ELR (cell line): ENCODE measurements at places on chromosomes 5 and 9.

DNA sequence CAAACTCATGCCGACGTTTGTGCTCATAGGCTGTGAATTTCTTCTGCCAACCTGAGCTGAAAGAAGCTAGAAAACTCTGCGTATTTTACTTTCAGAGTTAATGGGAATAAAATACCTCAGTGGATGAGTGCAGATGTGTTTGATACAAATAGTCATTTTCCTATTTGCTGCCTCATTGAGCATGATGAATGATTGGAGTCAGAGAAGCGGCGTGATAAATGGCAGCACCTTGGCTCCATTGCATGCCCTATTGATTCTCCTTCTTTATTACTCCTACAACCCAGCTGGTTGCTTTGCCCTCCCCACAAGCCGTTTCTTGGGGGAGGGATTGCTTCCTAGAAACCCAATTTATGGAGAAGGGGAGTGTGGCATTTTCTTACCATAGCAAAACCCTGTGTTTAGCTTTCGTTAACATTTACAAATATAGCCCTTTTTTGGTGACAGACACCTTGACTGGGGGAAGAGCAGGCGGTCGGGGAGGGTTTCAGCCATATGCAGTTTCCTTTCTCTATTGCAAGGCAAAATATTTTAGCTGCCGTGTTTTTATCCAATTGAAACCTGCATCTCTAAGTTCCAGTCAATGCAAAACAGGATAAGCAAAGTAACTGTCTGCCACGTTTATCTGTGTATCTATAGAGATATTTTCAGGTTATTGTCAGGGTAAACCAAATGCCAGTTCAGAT is 93.1 kb upstream of the TBCA start:
- DNase-seq = no peak

DNA sequence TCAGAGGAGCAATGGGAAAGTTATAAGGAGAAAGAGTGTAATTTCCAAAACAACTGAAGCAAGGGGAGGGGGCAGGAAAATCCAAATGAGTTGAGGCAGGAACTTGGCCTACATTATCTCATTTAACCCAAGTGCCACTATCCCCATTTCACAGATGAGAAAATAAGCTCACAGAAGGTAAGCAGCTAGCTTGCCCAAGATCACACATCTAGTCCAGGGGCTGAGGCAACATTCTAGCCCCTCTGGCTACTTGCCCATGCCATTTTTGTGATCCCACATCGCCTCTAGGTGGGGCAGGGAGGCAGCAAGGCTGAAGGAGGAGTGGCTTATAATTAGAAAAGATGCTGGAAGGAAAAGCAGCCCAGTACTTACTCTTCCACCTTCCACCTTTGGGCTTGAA is 2.6 kb upstream of the PSIP1 start:
- DNase-seq = peak; percentile 57

GRCh38 chr5:28156981-28157380 is 1118.6 kb upstream of the CDH9 start:
- peak; percentile 30 for DNase-seq

DNA sequence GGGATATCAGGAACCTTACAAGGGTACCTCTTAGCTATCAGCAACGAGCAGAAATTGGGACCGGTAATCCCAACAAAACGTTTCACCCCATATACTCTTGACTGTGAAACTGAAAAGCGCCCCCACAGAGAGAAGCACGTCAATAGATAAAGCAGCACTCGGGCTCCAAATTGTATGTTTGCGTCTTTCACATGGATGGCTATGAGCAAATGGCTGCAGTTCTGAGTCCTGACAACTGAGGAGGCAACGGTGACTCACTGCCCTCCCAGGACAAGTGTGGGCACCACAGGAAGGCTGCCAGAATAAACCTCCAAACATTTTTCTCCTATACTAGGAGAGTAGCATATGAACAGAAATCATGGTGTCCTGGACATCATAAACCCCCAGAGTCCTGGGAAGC is 36.6 kb downstream of the SEMA4D start:
- DNase-seq = peak; percentile 46
